ENCODE measurements at places on chromosomes 5 and 9.

- DNase-seq = no peak
Observed at GRCh38 chr5:17378346-17378997, 119.6 kb upstream of the TAF11L2 start.

GRCh38 chr9:133306242-133307204 lies 29.5 kb downstream of the SURF6 start:
- DNase-seq = no peak

- DNase-seq = no peak
Observed at GRCh38 chr9:87401681-87402080, 96.0 kb upstream of the DAPK1 start.

- peak; percentile 84 for DNase-seq
Observed at GRCh38 chr9:109974143-109974917, 194.3 kb downstream of the PALM2AKAP2 start.

- DNase-seq = no peak
Observed at GRCh38 chr5:143177263-143177983, 226.1 kb downstream of the NR3C1 start.

- DNase-seq = no peak
Observed at GRCh38 chr9:34158362-34158869, 20.4 kb upstream of the UBAP1 start.

GRCh38 chr5:154701181-154701580 lies 54.0 kb upstream of the LARP1 start:
- no peak for DNase-seq

- no peak for DNase-seq
Observed at GRCh38 chr5:31161781-31162181, 31.7 kb upstream of the CDH6 start.

GRCh38 chr9:131240047-131240921 lies 36.0 kb downstream of the FAM78A start:
- no peak for DNase-seq

DNA sequence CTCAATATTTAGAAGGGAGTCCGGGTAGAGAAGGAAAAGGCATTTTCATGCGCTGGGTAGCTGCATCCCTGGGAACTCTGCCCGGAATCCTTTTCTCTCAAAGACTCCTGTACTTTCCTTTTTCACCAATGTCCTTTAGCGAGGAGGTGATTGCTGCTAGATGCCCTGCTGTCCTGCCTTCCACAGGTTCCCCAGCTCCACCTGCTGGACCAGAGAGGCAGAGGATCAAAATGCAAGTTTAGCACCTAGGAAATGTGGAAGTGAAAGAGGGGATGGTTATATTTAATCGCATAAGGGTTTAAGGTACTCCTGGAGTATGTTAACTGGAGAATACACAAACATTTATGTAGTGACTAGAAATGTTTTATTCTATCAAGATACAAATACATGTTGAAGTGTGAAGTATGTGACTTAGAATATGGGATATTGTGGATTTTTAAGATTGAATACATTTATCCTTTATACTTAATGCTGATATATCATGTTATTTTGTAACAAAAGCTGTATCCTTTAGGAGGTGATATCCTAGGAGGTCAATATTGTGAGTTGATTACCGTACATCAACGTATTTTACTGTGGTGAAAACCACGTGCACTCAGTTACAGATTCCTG lies 145.7 kb downstream of the ARHGAP26 start:
- DNase-seq = no peak

DNA sequence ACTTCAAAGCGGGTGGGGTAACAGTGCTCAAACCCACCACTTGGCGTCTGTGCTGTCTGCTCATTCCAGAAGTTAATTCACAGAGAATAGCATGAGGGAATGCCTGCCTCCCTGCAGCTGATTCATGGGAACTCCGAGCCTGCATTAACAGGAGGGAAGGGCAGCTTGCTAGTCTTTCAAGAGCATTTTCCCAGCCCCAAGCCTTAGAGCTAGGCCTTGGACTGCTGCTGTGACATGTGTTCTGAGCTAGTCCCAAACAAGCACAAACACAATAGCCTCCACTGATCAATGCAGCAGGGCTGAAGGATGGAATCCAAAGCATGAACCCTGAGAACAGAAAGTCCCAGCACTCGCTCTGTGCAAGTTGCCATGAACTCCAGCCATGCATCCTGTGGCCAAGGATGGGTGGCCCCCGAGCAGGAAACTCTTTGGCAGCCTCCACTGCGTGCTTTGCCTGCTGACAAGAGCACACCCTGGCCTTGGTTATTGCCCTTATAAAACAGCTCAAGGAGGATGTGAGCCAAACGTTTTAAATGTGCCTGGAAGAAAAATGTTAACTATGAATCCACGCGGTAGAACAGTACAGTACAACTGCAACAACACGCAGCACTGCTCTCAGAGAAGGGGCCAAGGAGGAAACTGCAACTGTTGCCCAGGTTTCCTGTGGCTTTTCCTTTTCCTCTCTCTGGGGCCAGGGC lies 653.1 kb upstream of the KLF4 start:
- no peak for DNase-seq

GRCh38 chr5:173163219-173163618 lies 18.9 kb downstream of the BNIP1 start:
- no peak for DNase-seq

DNA sequence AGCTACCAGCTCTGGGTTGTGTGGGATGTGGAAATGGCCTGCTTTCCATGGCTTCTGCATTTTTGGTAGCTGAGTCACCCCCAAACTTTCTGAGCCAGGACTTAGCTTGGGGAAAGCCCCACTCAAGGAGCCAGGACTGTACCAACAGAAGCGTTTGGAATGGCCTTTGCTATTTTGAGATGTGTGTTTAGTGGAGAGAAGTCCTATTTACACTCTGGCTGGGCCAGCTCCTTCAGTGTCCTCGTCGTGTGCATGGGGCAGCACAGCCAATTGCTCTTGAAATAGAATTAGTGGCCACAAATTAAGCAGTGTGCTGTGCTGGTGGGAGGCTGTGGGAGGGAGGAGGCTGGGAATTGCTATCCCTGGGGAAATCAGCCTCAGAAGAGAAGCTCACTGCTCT lies 51.6 kb downstream of the ENTREP1 start:
- peak; percentile 77 for DNase-seq

DNA sequence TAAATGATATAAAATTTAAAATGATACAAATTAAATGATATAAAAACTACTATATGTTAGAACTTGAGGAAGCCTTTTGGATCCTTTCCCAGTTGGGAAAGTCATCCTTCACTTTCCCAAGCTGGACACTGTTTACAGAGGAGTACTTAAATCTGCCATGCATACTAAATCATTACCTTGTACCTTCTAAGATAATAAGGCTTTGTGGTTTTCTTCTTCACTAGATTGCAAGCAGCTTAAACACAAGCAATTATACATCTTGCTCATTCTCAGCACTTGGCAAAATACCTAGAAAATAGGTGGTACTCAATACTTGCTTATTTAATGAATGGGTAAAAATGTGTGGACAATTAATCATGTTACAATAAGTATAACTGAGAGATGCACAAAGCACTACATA lies 666.8 kb downstream of the PTPRD start:
- no peak for DNase-seq

DNA sequence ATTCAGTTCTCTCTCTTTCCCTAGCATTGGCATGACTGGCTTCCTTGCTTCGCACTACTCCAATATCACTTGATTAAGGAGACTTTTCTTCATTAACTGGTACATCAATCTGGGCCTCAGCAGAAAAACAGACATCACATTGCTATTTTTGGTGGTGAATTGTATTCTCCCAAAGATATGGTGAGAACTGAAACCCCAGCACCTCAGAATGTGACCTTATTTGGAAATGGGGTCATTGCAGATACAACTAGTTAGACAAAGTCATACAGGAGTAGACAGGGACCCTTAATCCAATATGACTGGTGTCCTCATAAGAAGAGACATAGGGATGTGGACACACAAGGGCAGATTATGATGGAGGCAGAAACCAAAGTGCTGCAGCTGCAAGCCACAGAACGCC lies 7.5 kb upstream of the RAD23B start:
- DNase-seq = no peak

- peak; percentile 23 for DNase-seq
Observed at GRCh38 chr9:91034976-91035824, 233.6 kb downstream of the SYK start.

DNA sequence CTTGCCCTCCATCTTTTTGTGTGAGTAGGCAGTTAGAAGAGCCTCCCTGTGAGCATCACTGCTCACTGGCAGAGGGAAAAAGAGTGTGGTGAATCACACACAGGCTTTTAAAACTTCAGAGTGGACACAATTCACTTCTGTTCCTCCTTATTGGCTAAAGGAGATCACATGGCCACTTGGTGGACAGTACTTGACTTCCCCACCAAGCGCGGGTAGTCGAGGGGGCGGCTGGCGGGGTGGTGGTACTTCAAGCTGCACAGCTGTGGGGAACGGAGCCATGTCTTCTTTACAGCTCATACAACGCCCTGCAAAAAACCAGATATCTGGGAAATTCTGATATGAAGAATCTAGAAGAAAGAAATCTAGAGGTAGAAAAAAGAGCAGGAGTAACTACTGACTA lies 95.4 kb downstream of the PAM start:
- no peak for DNase-seq

GRCh38 chr5:133859073-133859472 lies 109.4 kb downstream of the C5orf15 start:
- no peak for DNase-seq

DNA sequence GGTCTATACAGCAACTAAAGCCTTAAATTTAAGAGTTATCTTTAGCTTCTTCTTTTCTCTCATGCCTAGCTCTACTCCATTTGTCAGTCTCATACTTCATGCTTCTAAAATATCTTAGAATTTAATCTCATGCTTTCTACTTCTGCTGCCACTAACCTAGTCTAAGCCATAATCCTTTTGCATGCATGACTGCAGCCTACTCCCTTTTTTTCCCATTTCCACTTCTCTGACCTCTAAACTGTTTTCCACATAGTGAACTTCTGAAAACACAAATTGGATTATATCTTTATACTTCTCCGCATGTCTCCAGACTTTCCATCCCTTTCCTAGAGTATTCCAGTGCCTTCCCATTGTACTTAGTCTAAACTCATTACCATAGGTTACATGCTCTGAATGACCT lies 193.0 kb downstream of the XRCC4 start:
- no peak for DNase-seq

DNA sequence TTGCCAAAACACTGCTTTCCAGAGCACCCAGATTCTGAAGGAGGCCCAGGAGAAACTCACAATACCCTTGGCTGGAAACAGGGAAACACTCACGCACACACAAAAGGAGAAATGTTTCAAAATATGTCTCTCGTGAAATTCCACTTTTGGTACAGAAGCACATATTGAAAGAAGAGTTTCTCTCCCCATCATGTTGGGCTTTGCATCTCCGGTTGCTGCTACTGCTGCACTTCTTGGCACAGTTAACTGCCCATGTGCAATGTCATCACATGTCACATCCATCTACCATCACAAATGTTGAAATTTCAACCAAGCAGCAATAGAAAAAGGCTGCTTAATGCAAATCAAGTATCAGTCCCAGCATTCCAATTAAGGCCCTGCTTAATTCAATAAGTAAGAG lies 72.1 kb downstream of the ABCA1 start:
- DNase-seq = peak; percentile 60

DNA sequence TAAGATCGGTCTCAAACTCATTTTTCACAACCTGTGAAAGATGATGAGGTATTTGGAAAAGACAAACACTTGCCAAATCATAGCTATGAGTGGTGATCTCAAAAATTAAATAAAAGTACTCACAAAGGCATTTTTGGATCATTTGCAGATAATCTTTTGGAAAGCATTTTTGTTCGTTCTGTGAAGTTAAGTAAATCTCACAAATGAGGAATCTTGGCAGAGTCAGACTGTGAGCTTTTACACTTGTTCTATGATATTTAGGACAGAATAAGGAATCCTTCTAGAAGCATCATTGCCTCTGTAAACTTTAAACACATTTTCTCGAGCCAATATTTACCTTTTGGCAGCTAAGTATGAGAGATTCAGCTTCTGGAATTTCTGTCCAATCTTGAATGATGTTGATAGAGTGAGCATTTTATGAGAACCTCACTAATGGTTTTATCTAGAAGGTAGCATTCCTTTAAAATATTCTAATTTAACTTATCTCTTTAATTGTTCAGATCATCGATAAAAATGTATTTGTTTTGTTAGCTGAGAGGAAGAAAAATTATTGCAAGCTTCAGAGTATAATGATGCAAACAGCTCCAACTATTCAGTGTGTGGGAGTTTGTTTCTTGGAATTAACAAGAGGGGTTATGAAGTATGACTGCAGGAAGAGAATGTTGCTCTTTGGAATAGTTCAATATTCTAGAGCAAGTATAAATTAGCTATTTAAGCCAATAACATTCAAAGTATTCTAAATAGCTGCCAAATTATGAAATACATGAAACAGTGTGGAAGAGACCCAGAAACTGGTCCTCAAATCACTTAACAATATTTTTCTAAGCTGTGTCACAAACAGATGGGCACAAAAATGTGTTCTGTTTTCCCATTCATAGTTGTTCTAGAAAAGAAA lies 48.6 kb upstream of the SLCO6A1 start:
- DNase-seq = peak; percentile 37

GRCh38 chr5:51859624-51860023 lies 476.4 kb downstream of the ISL1 start:
- no peak for DNase-seq

DNA sequence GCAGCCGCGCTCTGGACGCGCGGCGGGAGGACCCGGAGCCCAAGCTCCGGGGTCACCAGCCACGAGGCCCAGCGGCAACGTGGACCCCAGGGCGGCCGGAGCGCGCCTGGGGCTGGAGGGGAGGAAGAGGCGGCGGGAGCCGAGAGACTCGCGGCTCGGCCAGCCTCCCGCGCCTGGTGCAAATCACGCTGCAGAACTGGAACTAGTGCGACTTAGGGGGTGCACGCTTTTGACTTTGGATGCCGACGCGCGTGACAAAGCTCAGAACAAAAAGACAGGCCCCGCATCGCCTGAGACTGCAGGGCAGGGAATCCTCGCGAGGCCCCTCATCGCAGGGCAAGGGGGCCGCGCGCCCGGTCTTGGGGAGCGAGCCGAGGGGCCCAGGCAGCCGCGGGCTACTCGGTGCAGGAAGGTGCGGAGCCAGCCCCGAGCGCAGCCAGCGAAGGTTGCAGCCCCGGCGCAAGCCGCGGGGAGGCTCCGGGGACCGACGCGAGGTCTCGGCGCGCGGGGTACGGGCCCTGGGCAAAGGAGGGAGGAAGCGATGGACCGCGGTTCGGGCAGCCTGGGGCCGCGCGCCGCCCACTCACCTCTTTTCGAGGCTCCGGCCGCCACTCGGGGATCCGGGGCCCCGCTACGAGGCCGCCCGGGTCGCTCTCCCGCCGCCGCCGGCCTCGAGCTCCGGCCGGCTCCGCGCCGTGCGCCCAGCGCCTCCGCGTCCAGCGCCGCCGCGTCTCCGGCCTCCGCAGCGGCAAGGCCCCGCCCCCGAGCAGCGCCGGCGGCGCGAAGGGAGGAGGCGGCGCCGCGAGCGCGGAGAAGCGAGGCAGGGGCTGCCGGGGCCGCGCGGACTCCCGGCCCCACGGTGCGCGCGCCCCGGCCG lies at the start of gene GOLM1:
Gene GOLM1, minus strand, starts transcription at position 735 of the 877 bp plus-strand sequence. CDS start 20,238 bp downstream, outside the sequence.
- DNase-seq = peak; percentile 69

- DNase-seq = peak; percentile 3
Observed at GRCh38 chr9:107397076-107398044, 92.2 kb downstream of the KLF4 start.

DNA sequence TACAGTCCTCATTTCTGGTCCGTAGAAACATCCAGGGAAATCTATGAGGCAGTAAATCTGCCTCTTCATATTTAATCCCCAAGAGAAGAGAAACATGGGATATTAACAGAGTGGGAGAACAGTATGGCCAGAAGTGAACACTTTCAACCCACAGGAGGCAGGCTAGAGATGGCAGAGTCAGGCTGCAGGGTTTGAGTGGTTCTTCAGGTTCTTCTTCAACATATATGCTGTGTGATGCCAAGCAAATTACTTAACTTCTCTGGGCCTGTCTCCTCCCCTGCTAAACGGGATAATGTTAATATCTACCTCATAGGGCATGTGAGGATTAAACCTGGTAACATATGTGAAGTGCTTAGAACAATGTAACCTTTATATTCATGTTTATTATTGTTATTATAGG lies 321.8 kb downstream of the PSAT1 start:
- DNase-seq = no peak
